AG20443 (cell line): ENCODE measurements at places on chromosomes 12 and 14.

- DNase-seq: peak; percentile 67
Observed at GRCh38 chr12:47729233-47729632, 3.9 kb upstream of the ENDOU start.

DNA sequence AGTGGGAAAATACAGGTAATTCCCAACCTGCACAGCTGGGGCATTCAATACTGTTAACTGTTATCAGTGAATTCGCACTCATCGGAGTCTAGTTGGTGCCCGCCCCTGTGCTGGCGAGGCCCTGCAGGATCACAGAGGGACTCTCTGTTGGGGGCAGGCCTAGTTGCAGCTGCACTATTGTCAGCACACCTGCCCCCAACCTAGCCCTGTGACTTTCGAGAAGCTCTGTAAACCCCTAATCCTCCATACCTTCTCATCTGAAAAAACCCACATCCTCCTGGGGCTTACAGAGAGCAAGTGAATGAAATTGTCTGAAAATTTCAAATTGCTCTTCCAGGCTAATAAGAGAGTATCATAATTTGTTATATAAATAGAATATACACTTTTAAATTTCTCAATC lies 132.2 kb upstream of the NUDT4 start:
- DNase-seq: no peak

DNA sequence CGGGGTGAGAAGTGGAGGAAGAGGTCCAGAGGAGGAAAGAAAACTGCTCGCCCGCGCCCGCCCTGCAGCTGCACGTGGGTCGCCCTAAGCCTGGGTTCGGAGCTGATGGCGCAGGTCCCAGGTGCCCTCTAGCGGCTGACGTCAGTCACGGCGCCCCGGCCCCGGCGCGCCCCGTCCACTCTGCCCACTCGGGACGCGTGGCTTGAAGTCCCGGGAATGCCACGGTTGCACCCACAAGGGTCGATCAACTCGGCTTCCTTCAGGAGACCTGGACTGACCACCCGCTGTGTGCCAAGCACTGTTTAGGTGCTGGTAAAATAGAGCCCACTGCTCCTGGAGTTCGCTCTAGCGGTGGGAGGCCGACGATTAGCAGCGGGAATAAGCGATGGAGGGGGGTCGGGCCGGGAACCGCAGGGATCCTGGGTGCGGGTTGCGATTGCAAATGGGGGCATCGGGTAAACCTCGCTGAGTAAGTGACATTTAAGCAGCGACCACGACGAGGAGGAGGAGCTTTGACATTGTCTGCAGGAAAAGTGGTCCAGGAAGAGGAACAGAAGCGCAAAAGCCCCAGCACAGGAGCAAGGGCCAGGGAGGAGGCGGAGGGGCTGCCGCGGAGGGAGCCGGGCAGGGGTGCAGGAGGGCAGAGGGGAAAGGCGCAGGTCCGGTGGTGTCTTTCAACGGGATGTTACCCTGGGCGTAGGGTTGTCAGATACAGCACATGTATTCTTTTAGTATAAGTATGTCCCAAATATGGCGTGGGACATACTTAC lies 5.1 kb upstream of the ZNF839 start:
- DNase-seq: peak; percentile 90

- no peak for DNase-seq
Observed at GRCh38 chr14:23399136-23399535, 8.9 kb downstream of the MYH6 start.

- peak; percentile 42 for DNase-seq
Observed at GRCh38 chr12:103742349-103742932, 98.6 kb downstream of the NT5DC3 start.

DNA sequence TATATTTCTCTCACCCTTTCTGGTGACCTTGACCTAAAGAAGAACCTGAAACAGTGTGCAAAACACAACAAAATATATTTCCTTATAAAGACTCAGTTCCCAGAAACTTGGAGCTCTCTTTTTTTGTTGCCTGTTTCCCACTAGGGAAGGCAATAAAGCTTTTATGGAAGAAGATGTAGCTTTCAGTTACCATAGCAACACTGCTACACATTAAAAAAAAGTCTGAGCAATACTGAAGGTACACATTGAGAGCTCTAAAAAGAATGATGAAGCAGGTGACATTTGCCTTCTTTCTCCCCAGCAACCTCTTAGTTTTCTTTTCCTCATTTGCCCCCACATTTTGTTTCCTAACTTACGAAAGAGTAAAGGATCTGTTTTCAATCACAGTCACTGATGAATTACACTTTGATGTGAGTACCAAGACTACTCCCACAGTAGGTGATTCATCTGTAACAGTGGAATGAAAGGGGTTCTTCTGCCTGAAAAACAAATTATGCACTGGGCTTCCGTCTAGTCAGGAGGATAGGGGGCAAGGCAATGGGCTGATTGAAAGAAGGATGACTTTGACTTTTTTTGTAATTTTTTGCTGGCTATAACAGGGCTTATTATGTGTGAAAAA lies 1.1 kb upstream of the CATSPERB start:
- peak; percentile 26 for DNase-seq

DNA sequence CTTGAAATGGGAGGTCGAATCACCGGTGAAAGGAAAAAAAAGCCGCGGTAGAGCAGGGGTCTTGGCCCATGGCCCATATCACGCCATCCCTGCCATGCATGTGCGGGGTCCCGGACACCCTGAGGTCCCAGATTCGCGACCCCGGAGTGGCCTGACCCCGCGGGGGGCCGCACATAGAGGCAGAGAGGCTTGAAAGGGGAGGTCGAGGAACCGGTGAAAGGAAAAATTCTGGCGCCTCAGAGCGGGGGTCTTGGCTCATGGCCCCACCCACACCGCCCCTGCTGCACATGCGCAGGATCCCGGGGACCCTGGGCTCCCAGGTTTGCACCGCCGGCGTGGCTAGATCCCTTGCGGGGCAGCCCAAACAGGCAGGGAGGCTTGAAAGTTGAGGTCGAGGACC lies 319.8 kb downstream of the ALG10 start:
- no peak for DNase-seq

DNA sequence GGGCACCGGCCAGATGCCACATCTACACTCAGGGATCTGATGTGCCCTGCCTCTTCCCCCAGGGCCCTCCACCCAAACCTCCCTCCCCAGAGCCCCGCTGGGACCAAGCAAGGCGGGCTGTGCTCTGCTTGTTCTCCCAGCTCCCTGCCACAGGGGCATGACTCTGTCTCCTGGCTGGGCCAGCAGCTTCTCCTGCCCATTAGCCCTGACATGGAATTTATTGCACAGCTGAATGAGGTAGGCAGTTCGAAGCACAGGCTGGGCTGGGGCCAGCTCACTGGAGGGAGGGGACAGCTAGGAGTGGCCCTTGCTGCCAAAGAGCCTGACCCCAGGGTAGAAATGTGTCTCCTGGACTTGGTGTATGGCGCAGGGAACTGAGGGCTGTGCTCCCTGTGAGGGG lies 42.4 kb downstream of the ARL6IP4 start:
- no peak for DNase-seq

DNA sequence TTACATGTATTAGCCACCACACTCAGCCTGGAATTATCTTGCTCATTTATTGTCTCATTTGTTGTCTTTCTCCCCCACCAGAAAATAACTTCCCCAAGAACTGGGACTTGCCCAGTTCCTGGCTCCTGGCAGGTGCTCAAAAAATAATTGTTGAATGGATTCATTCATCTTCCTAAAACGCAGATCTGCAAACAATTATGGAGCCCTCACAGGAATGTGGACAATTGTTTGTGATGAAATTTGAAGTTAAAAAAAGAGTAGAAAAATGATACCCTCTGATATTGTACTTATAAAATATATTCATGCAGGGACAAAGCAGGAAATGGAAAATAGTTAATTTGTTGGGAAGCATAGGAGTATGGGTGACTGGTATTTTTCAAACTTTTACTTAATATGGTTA lies 60.7 kb upstream of the MAP1LC3B2 start:
- peak; percentile 77 for DNase-seq

DNA sequence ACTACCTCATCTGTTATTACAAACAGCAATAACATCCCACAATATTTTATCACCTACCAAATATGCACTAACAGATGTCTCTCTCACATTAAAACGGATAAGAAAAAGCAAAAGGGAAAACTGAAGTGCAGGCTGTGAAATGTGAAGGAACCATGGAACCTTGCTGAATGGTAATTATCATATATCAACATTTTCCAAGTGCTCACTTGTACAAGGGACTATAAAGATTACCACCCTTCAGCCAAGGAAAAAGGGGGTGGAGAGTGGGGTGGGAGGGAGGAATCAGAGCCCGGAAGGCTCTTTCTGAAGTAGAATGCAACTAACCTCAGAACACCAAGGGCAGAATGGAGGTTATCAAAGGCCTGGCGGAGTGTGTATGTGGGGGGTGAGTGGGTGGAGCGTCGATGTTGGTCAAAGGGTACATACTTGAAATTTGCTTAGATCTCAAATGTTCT lies 1.2 kb downstream of the SNX6 start:
- no peak for DNase-seq

DNA sequence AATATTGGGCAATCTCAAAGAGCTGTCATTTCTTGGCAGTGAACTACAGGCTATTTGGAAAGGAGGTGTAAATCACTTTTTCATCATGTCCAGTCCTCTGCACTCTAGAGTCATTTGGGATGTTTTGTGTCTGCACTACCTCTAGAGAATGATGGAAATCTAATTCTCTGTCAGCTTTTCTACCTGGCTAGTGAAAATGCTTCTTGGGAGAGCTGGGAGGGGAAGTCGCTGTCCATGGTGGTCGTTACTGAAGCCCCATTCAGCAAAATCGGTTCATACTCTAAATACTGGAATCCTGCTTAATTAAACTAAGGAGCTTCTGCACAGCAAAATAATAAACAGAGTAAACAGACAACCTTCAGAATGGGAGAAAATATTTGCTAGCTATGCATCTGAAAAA lies 251.8 kb downstream of the APAF1 start:
- no peak for DNase-seq

DNA sequence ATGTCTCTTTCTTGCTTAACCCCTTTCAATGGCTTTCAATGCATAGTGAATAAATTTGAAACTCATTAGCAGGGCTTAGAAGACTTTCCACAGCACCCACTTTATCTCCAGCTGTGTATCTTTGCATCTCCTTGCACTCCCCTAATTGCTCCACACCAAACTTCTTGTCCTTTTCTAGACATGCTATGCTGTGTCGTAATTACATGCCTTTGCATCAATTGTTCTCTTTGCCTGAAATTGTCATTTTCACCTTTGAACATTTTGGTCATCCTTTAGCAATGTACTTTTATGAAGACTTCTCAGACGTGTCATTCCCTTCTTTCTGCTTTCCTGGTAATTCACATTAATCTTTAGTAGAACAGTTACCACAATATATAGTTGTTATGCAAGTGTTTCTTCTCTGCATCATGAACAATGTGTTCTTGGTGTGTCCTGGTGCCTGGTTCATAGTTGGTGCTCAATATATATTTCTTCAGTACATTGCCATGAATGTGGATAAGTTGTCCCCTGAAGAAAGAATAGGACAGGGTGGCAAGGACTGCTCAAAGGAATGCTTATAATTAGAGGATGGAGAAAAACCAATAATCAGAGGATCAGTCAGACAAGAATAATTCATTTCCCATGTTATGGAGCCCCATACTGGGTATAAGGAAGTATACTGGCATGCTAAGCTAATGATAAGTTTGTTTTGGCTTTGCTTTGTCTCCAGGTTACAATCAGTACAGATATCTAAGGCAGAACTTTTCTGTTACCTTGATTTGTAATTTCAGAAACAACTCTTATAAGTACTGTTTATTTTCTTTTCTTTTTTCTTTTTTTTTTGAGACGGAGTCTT lies 27.2 kb downstream of the ARF6 start:
- DNase-seq: no peak

DNA sequence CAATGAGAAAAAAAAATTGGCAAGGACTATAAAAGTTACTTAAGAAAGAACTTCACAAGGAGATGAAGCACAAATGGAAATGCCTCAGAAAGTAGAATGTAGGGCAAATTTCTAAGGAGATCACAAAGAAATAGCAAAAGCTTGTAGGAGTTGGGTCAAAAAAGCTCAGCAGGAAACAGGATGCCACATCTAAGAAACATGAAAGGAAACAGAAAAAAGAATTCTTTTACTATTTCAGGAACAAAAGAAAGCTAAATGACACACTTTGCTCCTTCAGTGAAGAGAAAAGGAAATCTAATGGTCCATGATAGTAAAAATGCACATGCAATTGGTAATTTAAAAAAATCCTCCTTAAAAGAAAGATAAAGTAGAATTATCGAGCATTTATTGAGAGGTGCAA lies 452.1 kb upstream of the GARIN6 start:
- DNase-seq: no peak

DNA sequence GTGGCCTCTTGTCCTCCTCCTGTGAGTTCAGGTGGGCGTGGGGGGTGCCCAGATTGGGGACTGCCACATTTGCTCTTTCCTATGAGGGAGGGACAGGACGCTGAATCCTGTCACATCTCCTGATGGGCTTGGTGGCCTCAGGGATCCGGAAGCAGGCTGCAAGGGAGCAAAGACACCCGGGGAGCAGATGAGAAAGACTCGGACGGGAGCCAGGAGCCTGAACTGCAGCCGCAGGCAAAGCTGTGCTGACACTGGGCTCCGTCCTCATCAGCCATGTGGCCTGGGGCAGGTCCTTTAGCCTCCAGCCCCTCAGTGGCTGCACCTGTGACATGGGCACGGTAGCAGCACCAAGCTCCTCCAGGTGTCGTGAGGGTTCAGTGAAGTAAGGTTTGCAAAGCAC lies 40.8 kb upstream of the RFLNA start:
- DNase-seq: no peak

DNA sequence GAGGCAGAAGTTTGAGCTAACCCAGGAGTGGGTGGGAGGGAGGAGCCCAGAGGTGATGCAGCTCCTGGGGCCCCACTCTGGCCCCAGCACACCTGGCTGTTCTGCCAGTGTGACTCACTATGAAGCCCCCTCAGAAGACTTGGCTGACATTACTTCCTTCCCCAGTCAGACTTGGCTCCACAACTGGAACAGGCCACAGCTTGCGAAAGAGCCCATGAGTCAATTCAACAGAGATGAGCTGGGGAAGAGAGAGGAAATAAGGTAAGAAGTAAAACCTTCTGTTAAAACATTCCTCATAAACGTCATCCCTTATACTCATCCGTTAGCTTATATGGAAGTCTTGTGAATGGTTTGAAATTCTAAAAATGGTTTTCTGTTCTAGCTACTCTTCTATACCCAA lies 245.9 kb downstream of the ADAMTS20 start:
- DNase-seq: peak; percentile 82

DNA sequence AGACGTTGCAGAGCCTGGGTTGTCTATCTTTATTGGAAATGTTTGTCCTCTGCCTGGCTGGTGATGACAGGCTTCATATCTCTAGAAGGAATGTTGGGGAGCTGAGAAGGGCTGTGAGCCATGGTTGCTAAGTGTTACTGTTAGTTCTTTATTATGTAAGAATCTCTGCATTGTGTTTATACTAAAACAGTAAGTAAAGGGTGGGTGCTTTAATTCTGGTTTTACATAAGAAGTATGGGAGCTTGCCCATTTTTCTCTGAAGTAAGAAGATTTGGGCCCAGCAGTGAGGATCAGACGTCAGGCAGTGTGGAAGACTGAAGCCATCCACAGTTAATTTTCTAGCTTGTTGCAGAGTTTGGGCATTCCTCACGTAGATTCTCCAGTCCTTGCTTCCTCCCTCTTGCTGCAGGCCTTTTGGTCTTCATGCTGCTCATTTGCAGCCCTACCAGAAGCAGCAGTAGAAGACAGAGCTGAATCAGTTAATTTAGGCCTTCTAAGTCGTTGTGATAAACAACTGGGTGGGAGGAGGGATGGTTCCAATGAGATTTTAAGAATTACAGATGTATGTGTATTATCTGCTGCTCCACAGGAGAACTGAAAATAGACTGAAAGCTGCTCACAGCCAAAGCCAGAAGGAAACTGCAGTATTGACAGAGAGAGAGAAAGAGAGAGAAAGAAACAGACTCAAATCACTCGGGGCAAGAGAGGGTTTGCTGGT lies 21.4 kb downstream of the WNT5B start:
- no peak for DNase-seq

GRCh38 chr12:20631711-20632110 lies 63.4 kb upstream of the SLCO1C1 start:
- peak; percentile 25 for DNase-seq
